ENCODE measurements at places on chromosomes 11 and 22. TPM values are rescaled to one million over a fixed set of nuclear protein-coding genes. Genes with fewer than 3 reads are reported as not detected.
A peak's percentile ranks its signal among the peaks of the same experiment; 100 is the strongest.

Gene MYOD1
- not detected for total RNA-seq

Gene ALX4
- not detected for total RNA-seq

GRCh38 chr11:64391839-64392238, 32.9 kb downstream of the RPS6KA4 start:
- no peak for DNase-seq
- H3K27me3 ChIP-seq, result no peaks in the 10 kb centered on the region
- H3K36me3 ChIP-seq, result no peaks in the 10 kb centered on the region
- H3K27ac ChIP-seq, result no peak overlapping the region
- H3K4me3 ChIP-seq, result no peak overlapping the region

DNA sequence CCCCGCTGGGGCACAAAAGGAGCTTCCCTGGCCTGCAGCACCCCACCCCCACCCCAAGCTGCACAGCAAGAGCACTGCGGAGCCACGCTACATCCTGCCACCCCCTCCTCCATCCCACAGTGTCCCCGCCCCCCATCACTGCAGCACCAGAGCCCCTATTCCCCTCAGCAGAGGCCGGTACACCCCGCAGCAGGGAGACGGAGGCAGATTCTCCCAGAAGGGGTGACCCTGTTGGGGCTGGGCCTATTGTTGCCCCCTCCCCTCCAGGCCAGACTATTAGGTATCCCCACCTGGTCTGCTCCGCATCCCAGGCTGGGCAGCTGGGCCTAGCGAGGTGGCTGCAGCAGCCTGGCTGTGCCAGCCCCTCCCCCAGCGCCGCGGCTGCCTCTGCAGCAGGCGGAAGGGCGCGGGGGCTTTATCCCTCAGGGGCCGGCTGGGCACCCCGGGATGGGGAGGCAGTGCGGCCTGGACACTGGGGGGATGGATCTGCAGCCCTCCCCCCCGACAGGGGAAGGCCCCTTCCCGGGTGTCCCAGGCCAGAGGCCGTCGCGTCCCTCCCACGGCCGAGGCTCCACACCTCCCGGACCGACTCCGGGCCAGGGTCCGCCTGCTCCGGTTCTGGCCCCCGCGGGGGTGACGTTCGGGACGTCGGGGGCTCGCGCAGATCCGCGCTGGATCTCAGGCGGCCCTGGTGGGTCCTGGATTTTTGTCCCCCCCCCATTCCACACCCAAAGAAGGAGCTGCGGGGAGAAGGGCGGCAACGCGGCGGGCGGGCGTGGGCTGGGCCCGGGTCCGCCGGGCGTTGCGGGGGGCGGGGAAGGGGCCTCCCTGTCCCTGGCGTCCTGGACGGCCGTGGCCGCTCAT, 943 bp downstream of the DUSP8 start:
- no peaks in the 10 kb centered on the region for H3K36me3 ChIP-seq
- peaks cover 19% of the 10 kb centered on the region for H3K4me1 ChIP-seq
- no peaks in the 10 kb centered on the region for H3K27me3 ChIP-seq
- DNase-seq, result no peak
- H3K4me3 ChIP-seq, result peak overlapping the region; percentile 36
- no peak overlapping the region for H3K27ac ChIP-seq

Gene WT1
- total RNA-seq, result not detected

- no peak overlapping the region for H3K4me3 ChIP-seq
- no peak for DNase-seq
- no peaks in the 10 kb centered on the region for H3K36me3 ChIP-seq
- H3K27me3 ChIP-seq, result no peaks in the 10 kb centered on the region
- no peaks in the 10 kb centered on the region for H3K4me1 ChIP-seq
Observed at GRCh38 chr11:46855167-46855566, 9.1 kb upstream of the CKAP5 start.

Gene SLC22A9
- 14.2 TPM for total RNA-seq

Gene P2RX6
- total RNA-seq, result 0.54 TPM

Gene POGLUT3
- total RNA-seq, result 5.5 TPM

GRCh38 chr11:65791719-65792213, 4.9 kb downstream of the OVOL1 start:
- H3K36me3 ChIP-seq, result no peaks in the 10 kb centered on the region
- no peak for DNase-seq
- H3K27me3 ChIP-seq, result peaks cover 10% of the 10 kb centered on the region
- H3K4me3 ChIP-seq, result no peak overlapping the region
- no peaks in the 10 kb centered on the region for H3K4me1 ChIP-seq

DNA sequence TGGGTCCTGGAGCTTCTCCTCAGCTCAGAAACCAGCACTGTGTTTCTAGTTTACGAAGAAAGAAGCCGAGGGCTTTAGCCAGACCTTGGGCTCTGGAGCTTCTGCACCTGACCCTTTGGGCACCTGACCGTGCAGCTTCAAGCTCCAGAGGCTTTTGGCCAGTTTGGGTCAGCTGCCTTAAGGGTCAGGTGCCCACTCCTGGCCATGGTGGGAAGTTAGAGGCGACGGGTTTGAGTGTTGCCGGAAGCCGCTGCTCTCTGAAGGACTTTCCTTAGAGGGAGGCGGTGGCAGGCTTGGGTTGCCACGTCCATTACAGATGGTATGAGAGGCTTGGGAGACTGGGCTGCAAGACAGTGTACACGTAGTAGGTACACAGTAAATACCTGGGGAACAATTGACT, 52.3 kb downstream of the PISD start:
- H3K4me1 ChIP-seq, result no peaks in the 10 kb centered on the region
- no peak for DNase-seq
- no peaks in the 10 kb centered on the region for H3K27me3 ChIP-seq
- no peak overlapping the region for H3K27ac ChIP-seq
- H3K4me3 ChIP-seq, result no peak overlapping the region
- H3K36me3 ChIP-seq, result no peaks in the 10 kb centered on the region

Gene TH
- total RNA-seq, result not detected

Gene FKBP2
- total RNA-seq, result 49.4 TPM

Gene MRGPRE
- total RNA-seq, result not detected

- DNase-seq, result no peak
- H3K27ac ChIP-seq, result no peak overlapping the region
- no peaks in the 10 kb centered on the region for H3K4me1 ChIP-seq
- no peaks in the 10 kb centered on the region for H3K27me3 ChIP-seq
Observed at GRCh38 chr11:95767498-95767897, 22.1 kb downstream of the FAM76B start.

GRCh38 chr11:91421641-91422040, 803.0 kb upstream of the FAT3 start:
- no peak overlapping the region for H3K27ac ChIP-seq
- H3K4me1 ChIP-seq, result no peaks in the 10 kb centered on the region
- no peak overlapping the region for H3K4me3 ChIP-seq
- H3K36me3 ChIP-seq, result no peaks in the 10 kb centered on the region
- no peak for DNase-seq
- H3K27me3 ChIP-seq, result no peaks in the 10 kb centered on the region

Gene RNF26
- 15.6 TPM for total RNA-seq

All from right lobe of liver (tissue), 6 donors.